ENCODE measurements at places on chromosomes 12 and 14.

DNA sequence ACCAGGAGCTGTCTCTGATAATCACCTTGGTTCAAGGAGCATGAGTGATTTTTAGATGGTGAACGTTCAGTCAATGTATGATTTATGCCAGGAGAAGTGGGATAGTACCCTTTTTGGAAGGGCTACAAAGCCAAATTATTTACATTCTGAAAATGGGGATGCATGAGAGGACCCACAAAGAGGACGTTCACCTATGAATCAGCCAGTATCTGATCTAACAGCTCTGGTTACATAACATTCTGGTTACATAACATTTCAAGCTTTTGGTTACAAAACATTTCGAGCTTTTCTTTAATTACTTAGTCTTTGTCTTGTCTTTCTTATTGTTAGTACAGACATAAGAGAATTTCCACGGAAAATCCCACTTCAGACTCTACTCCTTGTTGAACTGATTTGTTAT, 68.8 kb downstream of the SLCO1A2 start:
- DNase-seq, result no peak

GRCh38 chr14:74573421-74574089, 38.5 kb downstream of the LTBP2 start:
- DNase-seq, result no peak

- DNase-seq, result no peak
Measured at GRCh38 chr12:110668480-110669192, 20.3 kb downstream of the HVCN1 start.

GRCh38 chr12:67431411-67432020, 162.4 kb downstream of the CAND1 start:
- no peak for DNase-seq

DNA sequence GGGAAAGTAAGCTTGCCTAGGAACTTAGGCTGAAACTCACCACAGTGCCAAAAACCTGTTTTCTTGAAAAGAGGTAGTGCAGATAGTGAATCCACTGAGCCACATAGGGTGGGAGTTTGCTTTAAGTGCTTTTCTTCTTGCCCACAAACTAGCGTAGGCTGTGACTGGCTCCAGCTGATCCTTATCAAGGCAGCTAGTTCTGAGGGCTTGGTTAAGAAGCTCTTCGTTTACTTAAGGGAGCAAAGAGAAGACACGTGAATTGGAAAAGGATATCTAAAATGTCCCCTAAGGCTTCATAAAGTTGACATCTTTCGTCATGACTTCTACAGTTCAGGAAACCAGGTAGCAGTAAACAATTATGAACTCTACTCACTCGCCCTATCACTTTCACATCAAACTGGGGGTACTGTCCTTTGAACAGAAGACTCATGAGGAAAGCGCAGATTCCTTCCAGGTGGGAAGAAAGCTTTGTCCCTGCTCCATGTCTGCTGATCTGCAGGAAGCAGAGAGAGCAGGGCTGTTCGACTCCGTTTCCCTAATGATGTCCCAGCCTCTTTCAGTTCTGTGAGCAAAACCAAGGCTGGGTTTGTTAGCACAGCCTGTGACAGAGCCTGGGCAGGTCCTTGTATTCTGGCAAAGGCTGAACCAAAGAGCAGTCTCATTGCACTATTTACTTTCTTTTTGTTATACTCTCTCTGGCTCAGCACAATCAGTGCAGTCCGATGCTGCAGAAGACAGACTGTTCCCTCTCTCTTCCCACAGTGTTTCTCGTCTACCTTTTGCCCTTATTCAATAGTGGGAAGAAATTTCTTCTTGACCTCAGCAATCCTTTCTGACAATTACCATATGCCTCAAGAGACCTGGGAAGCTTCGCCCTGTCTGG, 93.5 kb upstream of the ETV6 start:
- DNase-seq, result no peak

GRCh38 chr12:75750716-75751306, 239.4 kb upstream of the KRR1 start:
- no peak for DNase-seq

GRCh38 chr12:112308652-112309051, 73.6 kb downstream of the HECTD4 start:
- DNase-seq, result no peak

- no peak for DNase-seq
Measured at GRCh38 chr14:75489480-75489837, 32.8 kb upstream of the BATF start.

DNA sequence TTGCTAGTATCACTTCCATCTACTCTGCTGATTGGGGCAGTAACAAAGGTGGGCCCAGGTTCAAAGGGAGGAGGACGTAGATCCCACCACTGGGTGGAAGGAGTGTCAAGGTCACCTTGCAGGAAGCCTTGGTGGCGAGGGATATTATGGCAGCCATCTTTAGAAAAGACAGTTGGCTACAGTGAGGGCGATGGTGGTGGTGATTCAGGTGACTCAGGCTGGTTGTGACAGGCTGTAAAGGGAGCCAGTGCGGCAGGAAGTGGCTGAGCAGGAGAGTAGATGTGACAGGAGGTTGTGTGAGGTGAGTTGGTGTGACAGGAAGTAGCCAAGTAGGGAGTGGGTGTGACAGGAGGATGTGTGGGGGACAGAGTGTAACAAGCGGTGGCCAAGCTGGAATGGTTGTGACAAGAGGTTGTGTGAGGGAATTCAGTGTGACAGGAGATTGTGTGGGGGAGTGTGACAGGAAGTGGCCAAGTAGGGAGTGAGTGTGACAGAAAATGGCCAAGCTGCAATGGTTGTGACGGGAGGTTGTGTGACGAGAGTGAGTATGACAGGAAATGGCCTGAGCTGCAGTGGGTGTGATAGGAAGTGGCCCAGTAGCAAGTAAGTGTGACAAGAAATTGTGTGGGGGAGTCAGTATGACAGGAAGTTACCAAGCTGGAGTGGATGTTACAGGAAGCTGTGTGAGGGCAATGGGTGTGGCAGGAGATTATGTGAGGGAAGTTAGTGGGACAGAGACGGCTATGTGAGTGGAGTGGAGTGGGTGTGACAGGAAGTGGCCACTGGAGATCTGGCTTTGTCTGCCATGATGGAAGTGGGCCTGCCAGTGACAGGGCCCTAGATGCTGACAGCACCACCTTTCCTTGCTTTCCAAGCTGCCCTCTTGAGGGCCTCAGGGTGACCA, 136.5 kb upstream of the MYL2 start:
- DNase-seq, result peak; percentile 31

GRCh38 chr12:116317986-116318575, 40.6 kb upstream of the MED13L start:
- no peak for DNase-seq

DNA sequence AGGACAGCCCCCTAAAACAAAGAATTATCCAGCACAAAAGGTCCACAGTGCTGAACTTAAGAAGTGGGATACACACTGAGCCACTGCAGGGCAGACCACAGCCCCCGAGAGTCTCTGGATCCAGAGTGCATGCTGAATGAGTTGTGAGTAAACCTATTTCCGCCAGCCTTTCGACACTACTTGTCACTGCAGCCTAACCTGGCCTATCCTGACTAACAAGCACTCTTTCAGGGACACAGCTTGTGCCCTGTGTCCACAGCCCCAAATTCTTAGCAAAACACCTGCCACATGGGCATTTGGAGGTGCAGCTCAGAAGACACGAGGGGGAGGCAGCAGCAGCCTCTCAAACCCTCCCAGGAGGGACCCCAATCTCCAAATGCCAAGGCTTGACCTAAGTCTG, 31.3 kb downstream of the ITPK1 start:
- no peak for DNase-seq

- no peak for DNase-seq
Measured at GRCh38 chr12:56081393-56082347, 1.7 kb downstream of the ERBB3 start.

DNA sequence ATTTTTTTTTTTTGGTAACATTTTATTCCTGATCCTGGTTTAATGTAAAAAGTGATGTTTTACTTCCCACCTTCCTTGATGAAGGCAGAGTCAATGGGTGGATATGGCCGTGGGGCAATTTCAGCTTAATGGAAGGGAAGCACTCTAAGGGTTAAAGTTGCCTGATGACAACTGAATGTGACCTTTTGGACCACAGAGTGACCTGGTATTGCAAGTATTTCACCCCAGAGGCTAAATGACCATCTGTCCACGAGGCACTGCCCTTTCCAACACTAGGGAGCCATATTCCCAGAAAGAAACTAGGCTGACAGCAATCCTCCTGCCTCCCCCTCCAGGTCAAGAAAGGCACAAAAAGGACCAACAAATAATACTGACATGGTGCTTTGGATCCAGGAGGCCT, 4.8 kb downstream of the CCDC177 start:
- DNase-seq, result no peak

DNA sequence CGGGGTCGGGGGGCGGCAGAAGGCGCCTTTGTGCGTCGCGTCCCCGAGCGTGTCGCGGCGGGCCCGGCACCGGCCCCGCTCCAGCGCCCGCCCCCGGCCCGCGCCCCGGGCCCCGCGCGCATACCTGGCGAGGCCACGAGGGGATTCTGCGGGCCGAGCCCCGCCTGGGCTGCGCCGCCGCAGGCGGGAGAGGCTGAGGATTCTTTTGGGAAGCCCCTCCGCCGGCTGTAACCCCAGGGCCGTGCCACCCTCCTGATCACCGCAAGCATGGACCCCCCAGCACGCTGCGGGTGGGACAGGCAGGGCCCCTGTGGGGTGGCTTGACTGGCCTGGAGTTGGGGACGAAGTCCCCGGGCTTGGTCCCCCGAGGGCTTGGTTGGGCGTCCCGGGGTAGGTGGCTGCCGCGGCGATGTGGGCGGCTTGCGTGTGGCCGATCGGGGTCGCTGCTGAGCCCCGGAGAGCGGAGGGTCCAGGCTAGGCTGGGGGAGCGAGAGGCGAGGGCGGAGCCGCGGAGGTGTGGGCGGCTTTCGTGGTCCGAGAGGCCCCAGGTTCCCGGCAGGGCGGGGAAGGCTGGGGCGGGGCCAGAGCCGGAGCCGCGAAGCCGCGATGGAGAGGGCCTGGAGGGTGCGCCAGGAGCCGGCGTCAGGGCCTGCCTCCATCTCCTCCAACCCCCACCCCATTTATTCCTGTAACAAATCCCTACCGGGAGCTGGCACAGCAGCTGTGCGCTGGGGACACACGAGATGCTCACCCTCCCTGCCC, 28.4 kb upstream of the GPR132 start:
- no peak for DNase-seq

DNA sequence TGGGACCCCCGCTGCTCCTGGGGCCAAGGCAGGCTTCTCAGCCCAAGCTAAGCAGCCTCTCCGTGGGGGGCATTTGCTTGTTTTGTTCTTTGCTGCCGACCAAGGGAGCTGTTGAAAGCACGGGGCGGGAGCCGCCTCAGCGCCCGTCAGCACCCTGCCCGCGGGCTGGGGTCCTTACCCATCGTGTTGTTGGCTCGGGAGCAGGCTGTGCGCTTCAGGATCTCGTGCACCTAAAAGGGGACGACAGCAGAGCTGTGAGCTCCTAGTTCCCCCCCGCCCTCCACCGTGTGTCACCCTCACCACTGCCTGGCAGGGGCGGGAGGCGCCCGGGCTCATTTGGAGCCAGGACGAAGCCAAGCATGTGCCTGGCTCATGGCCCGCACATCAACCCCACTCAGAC, 117.5 kb downstream of the ANO2 start:
- no peak for DNase-seq

DNA sequence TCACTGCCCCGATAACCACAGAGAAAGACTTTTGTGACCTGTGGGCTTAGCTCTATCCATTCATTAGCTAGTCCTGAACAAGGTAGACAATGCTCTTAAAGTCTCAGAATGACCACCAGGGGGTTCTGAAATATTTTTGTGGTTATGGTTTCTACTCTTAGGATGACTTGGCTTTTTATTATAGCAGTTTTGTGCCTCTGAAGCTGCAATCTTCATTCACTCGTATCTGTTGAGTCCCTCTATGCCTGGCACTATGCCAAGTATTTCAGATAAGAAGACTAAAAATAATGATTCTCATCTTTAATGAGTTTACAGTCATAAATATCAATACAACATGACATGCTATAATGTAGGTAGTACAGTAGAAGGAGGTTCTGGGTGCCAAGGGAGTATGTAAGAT, 130.8 kb upstream of the TRHDE start:
- DNase-seq, result no peak

- no peak for DNase-seq
Measured at GRCh38 chr14:68250927-68251768, 431.6 kb downstream of the RAD51B start.

- no peak for DNase-seq
Measured at GRCh38 chr14:104292084-104292970, 153.9 kb downstream of the KIF26A start.

DNA sequence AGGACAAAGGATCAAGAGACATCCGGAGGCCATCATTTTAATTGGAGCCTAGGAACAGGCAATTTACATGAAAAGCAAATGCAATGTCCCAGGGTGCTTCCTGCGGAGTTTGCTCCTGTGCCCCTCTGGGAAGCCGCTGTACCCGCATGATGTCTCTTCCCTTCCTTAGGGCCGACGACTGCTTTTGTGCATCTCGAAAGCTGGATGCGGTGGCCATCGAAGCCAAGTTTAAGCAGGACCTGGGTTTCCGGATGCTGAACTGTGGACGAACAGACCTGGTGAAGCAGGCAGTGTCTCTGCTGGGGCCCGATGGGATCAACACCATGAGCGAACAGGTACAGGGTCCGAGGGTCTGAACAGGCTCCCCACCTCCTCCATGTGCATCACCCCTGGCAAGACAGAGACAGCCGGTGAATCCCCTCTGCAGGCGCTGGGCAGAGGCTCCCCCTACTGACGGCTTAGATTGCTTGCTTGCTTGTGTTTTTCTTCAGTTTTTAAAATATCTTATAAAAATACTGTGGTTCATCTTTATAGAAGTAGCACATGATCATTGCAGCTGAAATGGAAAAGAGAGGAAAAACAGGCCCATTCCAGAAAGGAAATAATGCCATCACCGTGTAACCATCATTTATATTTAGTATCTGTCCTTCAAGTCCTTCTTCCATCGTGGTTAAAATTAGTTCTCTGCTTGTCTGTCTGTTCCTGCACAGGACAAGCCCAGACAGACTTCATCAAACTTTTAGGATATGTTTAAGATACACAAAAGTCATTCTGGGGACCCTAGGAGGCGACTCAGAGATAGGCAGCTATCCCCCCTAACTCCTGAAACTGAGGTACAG, 75.4 kb upstream of the PWP1 start:
- no peak for DNase-seq

GRCh38 chr12:46383654-46384450, 11.3 kb upstream of the SLC38A2 start:
- peak; percentile 39 for DNase-seq

- no peak for DNase-seq
Measured at GRCh38 chr12:116601933-116602810, 43.0 kb downstream of the MAP1LC3B2 start.

DNA sequence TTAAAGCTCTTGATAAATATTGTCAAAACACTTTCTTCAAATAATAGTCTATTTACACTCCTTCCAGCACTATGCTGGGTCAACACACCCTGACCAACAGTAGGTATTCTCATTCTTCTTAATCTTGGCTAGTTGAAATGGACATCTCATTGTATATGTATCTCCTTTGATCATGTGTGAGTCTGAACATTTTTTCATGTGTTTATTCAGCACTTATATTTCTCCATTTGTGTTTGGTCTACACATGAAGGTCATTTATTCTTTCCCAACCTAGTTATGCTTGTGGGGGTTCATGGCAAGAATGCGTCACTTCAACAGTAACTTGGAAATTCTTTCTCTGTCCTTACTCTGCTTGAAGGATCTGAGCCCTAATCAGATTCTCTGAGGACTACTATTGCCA, 133.1 kb upstream of the ARID2 start:
- no peak for DNase-seq
